Stimulated activated CD8-positive, alpha-beta memory T cell treated with anti-CD3 and anti-CD28 coated beads, Interleukin-7, amount 100 ng/mL, for 24 hours (primary cell): ENCODE measurements at places on chromosomes 13 and 19.

DNA sequence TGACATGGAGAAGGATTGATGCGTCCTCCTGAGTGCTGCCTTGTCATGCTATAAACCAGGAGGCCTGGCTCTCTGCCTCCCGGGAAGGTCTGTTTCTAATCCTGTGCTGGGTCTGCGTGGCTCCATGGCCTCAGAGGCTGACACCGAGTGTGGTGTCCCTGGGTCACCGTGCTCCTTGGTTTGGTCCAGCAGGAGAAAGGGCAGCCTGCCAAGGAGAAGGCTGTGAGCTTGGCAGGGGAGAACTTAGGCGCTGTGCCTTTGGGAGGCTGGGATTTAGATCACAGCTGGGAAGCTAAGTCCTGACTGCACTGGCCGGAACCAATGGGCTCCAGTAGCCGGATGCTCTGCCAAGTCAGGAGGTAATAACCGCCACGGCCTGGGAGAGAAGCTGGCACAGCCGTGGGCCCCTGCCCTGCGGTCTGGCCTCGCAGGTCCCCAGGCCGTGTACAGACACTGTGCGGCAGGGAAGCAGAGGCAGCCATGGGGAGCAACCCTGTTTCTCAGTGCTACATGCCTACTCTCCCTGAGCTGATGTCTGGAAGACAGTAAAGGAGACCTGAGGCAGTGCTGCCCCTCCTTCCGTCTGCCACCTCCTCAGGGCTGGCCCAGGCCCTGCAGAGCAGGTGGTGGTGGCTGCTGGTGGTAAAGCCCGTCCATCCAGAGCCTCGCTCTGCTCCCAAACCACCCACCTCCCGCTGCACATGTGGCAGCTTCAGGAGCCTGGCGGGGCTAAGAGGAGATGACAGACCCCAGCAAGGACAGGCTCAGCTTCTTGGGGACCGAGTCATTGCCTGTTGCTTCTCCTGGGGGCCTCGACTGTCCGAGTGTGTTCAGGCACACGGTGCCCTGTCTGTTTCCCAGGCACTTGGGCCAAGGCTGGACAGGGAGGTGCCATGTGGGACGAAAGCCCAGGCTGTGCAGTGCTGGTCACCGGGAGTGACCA lies 44.9 kb downstream of the C13orf46 start:
- no peak for DNase-seq

GRCh38 chr13:28406733-28407266 lies 88.1 kb downstream of the FLT1 start:
- DNase-seq = no peak

- DNase-seq = no peak
Measured at GRCh38 chr19:34512254-34512822, 30.8 kb downstream of the WTIP start.

DNA sequence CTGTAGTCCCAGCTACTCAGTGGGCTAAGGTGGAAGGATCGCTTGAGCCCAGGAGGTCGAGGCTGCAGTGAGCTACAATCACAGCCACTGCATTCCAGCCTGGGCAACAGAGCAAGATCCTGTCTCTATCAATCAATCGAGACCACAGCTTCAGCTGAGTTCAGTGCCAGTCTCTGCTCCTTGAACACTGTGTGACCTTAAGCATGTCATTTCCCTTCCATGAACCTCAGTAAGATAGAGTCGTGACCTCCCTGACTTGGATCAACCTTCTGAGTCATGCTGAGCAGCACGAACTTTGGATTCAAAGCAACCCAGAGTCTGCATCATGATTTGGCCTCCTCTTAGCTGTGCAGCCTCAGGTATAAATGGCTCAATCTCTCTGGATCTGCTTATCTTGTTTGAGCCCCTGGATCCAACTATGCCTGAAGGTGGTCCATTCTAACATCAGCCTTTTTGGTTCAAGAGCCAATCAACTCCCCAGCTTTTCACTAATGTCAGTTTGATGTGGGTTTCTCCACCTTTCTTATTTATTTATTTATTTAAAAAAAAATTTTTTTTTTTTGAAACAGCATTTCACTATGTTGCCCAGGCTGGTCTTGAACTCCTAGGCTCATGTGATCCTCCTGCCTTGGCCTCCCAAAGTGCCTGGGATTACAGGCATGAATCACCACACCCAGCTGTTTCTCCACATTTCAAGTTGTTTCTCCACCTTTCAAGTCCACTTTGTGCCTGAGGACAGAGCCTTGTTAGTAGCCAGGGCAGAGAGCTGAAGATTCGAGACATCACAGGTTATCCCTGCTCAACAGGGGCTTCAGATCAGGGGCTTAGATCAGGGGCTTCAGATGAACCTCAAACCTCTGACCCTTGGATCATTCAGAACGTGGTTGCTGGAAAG lies 26.4 kb downstream of the PTPRS start:
- DNase-seq = no peak

DNA sequence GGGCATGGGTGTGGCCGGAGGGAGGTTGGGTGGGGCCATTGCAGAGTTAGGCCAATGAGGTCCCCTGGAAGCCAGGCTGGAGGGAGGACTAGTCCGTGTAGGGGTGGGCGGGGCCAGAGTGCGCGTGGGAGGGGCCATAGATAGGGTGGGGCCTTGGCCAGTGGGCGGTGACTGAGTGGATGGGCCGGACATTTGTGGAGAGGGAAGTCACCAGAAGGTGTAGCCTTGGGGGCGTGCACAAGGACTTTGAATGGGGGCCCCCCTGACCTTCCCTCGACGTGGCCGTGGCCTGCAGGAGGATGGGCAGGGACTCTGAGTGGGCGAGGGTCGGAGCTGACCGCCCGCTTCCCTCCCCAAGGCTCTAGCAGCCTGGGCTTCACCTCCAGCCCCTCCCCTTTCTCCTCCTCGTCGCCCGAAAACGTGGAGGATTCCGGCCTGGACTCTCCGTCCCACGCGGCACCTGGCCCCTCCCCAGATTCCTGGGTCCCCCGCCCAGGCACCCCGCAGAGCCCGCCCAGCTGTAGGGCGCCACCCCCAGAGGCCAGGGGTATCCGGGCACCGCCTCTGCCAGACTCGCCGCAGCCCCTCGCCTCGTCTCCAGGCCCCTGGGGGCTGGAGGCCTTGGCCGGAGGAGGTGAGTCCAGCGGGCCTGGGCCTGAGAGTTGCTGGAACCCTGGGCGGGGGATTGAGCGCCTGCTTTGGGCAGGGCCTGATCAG lies 16.5 kb upstream of the B3GNT3 start:
- peak; percentile 41 for DNase-seq

- DNase-seq = no peak
Measured at GRCh38 chr19:49949742-49950589, 11.0 kb downstream of the SIGLEC11 start.

DNA sequence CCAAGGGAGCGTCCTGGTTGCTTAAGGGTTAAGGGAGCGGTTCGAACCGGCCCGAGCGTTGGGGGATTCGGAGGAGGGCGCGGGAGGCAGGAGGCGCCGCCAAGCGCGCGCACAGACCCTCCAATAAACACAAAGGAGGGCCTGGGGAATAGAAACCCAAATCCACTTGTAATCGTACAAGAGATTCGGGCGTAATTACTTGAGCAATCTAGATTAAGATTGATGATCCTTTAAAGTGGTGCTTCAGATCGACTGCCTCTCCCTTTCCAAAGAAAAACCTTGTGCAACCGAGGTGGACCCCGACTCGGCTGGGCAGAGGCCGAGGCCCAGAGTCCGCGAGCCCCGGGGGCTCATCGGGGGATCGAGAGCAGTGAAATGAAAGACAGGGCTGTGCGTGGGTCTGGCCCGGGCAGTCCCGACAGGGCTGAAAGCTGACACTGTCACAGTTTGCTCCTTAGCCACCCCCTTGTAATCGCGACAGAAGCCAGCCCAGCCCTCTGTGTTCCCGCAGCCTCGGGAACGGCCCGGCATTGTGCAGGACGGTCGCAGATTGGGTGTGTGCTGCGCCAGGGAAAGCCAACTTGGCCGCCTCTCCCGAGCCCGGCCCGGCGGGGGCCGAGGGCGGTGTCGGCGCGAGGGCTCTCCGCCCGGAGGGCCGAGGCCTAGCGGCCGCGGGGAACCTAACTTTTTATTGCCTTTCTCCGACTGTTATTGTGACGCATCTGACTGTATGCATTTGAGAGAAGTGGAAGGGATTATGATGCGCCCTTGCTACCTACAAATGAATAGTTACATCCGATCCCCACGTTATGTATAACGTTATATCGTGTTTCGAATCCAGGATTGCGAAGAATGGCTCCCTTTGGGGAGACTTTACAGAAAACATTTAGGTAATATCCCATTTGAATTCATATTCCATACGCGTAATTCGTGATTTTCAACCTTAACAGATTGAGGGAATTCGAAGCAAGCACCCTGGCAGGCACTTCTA lies 5.5 kb downstream of the MAB21L1 start:
- DNase-seq = no peak

DNA sequence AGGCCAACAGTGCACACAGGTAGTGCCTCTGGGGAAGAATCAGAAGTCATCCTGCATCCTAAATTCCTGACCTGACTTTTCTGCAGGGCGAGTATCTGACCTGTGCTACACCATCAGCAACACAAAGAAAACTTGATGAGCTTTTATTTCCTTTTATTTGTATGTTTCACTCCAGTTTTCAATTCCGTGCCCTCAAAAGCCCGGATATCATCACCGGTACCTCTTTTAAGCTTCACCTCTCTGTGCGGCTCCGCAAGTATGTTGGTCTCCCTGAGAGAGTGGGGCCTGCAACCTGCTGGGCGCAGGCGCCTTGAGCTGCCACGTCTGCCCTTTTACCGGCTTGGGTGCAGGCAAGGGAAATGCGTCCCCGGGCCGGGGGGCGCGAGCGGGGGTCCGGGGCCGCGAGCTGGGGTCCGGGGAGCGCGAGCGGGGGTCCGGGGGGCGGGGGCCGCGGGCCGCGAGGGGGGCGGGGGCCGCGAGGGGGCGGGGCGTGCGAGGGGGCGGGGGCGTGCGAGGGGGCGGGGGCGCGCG lies 4.3 kb upstream of the DUXA start:
- DNase-seq = no peak

DNA sequence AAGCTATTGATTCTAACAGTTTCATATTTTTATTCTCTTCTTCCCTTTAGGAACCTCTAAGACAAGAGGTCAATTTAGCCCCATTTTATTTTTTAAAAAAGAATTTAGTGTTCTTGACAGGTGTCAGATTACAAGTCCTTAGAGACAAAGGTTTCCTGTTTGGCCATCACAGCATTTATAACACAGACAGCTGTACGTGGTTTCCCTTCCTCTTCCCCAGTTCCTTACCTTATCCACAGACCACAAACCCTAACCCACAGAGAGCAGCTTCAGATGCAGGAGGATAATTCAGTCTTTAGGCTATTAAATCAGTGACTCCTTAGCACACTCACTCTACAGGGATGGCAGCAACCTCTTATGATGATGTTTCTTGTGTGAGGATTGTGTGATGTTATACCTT lies 1210.1 kb downstream of the DIAPH3 start:
- no peak for DNase-seq

- DNase-seq = no peak
Measured at GRCh38 chr19:7492142-7492541, 3.3 kb upstream of the PEX11G start.

- no peak for DNase-seq
Measured at GRCh38 chr13:91203430-91203829, 144.1 kb upstream of the MIR17HG start.
